Left colon (tissue), 2 donors: ENCODE measurements at places on chromosomes 1 and 21.

- DNase-seq, result no peak
Observed at GRCh38 chr1:14369526-14370213, 228.8 kb upstream of the KAZN start.

GRCh38 chr1:218667781-218668516 is 322.8 kb downstream of the TGFB2 start:
- DNase-seq, result no peak

DNA sequence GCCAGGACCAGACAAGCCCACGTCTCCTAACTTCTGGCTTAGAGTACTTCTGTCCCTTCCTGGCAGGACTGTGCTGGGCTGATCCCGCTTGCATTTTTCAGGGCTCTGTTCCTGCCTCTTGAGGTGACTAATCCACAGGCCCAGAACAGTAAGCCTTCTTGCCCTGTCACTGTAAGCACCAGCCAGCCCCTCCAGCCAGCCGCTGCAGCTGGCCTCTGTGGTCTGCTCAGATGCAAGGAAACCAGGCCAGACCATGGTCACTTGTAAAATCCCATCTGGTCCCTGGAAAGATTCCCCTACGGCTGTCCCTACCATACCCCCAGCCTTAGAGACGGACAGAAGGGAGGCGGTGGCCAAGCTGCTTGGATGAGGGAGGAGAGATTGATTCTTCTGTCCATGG is 74.2 kb downstream of the KIRREL1 start:
- DNase-seq, result no peak

- DNase-seq, result no peak
Observed at GRCh38 chr1:151891512-151891911, 17.8 kb downstream of the THEM4 start.

- no peak for DNase-seq
Observed at GRCh38 chr1:76330991-76331603, 256.6 kb downstream of the ST6GALNAC3 start.

DNA sequence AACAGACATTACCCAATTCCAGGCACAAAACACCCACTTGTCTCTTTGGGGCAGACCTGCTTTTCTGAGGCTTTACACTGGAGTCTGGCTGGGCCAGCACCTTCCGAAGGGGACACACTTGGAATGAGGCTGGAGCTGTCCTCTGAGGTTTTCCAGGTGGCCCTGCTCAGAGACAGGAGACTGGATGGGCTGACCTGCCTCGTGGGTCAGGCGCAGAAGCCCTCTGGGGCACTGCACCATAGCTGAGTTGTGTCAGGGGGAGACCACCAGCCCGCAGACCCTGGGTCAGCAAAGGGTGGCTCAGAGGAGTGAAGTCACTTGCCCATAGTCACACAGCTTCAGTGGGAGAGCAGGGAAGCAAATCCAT is 1.8 kb downstream of the SH2D5 start:
- DNase-seq, result no peak

DNA sequence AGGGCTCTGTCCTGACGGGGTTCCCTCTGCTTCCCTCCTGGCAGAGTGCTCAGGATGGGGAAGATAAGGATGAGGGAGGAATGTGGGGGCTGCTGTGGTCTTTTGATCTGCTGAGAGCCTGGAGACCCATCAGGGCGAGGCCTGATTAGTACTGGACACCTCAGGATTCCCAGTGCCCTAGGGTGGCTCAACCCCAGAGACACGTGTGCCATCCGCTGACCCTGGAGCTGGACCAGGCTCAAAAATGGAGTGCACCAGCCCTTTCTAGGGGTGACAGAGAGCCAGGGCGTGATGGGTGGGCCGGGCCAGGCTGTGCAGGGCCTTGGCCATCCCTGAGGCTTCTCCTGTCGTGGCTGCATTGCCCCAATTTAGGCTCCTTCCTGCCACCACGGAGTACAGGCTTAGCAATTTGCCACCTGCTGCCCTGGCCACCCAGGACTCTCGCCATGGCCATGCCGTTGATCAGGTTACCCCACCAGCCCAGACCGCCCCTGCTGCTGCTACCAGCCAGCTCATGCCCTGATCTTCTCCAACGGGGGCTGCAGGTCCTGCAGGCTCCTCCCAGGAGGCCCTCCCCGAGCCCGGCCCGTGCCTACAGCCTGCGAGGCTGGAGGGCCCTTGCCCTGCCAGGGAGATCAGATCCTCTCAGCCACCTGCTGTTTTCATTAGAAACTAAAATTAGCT is 9.5 kb downstream of the WNT4 start:
- DNase-seq, result no peak

- DNase-seq, result no peak
Observed at GRCh38 chr1:224107282-224107625, 6.7 kb upstream of the FBXO28 start.

DNA sequence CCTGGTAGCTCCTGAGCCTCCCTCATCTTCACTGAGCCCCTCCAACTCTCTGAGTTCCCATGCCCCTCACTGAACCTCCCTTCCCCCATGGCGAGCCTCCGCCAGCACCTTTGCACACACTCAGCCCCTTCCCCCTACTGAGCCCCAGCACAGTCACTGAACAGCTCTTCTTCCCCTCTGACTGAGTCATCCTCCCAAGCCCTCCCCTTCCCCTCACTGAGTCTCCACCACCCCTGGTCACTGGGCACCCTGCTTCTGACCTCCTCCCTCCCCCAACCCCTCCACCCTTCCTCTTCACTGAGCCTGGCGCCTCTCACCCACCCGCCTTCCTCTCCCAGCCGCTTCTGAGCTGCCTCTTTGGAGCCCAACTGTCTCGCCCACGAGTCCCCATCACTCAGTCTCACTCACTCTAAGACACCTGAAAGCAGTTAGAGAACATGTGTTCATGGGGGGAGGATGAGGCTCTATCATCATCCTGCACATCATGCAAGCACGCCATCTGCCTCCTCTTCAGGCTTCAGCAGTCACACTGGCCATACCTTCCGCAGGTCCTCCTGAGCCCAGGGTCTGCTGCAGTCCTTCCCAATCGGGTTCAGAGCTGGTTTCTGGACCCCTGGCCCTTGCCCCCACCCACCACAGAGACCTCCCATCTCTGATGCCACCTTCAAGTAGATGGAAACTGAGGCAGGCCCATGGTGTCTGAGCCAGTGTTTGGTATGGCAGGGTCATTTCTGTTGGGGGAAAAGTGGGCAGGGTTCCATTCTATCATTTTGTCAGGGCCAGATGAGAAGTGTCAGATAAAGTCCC is 2.0 kb upstream of the TRNP1 start:
- DNase-seq, result no peak

- DNase-seq, result no peak
Observed at GRCh38 chr1:41819843-41820242, 98.9 kb downstream of the HIVEP3 start.

DNA sequence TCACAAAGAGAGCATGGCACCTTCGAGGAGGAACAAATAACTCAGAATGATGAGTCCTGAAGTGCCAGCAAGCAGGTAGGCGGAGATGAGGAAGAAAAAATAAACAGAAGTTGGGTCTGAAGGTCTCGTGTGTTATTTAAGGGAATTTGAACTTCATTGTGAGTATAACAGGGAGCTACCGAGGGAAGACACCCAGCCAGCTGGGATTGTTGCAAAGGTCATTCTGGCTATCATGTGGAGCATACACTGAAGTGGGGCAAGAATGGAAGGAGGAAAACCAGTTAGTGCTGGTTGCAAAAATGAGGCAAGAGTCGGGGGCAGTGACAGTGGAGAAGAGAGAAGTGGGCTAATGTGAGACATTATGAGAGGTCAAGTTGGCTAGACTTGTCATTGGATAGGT is 53.6 kb upstream of the RAP1A start:
- no peak for DNase-seq

GRCh38 chr1:60367532-60367931 is 294.0 kb upstream of the C1orf87 start:
- no peak for DNase-seq

- no peak for DNase-seq
Observed at GRCh38 chr1:98098473-98098872, 177.6 kb upstream of the DPYD start.
